ENCODE measurements at places on chromosomes 7 and 10.

DNA sequence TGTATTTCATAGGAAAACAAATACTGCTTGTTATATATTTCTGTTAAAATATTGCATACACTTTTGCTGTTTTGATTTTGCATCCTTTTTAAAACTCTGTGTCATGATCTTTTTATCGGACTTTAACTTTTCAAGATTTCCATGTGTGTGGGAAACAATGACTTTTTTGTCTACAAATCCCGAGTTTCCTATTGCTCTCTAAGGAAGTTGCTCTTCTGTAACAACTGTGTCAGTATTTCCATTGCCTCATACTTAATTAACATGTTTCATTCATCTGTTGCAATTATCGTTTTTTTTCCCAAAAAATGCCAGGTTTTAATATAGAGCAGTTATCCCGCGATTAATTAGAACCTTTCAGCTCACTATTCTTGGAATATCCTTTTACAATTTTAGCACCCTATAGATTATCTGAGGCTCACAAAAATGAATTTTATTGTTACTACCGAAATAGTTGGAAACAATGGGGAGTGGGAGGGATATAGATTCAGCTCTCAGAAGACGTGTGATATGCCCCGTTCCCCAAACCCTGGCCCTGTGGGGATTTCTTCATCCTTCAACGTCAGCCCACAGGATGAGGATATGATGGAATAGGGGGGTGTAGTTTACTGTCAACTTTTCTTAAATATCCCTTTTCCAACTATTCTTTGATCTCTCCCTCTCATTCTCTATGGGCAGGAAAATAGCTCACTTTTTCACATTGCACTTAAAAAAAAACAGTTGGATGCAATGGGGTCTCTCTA lies 297.6 kb upstream of the IGFBP3 start:
- no peak for DNase-seq

- DNase-seq: peak; percentile 86
Measured at GRCh38 chr7:43491984-43492383, 90.9 kb upstream of the STK17A start.

DNA sequence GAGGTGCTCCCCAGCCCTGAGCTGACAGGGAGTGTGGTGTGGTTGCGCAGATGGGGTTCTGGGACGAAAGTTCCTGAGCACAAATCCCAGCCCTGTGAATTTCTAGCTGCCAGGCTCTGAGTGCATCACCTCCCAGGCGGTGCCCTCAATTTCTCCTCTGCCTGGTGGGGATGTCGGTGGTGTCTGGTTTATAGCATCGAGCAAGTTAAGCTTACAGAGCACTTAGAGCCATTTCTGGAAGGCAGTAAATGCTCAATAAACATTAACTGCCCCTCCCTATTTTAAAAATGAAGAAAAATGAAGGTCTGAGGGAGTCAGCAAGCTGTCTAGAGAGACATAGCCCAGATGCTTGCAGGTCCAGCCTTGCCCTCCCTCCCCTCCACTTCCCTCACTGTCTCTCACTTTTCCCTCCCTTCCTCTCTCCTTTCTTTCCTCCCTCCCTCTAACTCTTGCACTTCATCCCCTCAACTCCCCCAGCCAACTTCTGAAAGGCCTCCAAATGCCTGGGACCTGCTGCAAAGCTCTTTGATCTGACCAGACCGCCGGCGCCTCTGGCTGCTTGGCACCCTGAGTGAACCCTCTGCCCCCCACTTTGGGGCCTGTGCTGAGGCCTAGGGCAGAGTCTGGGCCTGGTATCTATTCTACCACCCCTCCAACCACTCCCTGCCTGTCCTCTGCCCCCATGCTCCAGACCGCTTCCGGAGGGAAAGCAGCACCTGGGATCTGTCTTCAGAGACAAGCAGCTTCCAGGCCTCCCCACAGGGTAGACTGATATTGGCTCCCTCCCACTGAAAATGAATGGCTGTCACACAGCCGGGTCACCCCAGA lies 438.3 kb downstream of the RPS24 start:
- no peak for DNase-seq

DNA sequence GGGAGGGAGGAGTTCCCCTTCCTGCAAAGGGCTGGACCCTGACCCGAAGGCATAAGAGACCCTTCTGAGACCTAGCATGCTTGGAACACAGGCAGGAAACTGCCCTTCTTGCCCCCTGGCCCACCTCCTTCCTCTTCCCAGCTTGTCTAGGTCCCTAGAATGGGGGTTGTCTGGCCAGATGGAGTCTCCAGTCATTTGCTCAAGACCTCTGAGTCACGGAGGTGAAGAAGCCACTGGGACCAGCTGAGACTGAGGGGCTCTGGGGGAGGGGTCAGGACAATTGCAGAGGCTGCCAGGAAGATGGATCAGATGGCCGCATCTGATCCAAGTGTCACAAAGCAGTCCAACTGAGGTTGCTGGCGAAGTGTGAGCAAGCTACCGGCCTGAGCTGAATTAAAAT lies 46.2 kb downstream of the COL13A1 start:
- DNase-seq: no peak

- DNase-seq: no peak
Measured at GRCh38 chr7:102913826-102914225, 1.0 kb downstream of the LRRC17 start.

GRCh38 chr10:35887685-35888084 lies 245.6 kb upstream of the FZD8 start:
- no peak for DNase-seq

DNA sequence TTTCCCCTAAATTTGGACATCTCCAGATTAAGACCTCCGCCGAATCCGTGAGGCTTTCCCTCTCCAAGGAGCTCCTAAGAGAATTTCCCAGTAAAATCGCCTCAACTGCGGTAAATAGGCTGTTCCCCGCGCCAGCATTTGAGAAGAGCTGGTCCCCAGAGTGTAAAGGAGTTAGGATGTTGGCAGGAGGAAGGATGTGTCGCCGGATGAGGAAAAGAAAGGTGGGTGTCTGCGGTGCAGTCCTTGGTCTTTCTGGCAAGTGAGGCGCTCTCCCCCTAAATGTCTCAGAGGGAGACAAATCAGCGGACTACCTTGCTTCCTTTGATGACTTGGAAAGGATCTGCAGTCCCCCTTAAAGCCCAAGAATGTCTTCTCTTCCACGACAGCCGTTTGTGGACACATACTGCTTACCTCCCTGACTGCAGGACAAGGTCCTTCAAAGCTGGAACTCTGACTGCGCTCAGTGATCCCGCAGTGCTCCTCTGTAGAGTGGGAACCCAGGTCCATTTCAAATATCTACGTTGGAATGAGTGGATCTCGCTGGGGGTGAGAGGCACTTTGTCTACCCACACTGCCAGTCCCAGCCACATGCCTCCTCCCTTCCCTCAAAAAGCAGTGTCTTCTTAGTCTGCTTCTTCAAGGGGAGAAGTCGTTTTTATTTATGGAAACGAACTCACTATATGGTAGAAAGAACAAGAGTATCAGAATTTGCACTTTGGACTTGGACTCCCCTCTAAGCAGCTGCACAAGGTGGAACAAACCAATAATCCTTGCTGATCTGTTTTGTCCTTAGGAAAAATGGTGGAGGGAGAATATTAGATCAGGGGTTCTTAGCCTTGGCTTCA lies 1.1 kb upstream of the DLG5 start:
- DNase-seq: no peak

DNA sequence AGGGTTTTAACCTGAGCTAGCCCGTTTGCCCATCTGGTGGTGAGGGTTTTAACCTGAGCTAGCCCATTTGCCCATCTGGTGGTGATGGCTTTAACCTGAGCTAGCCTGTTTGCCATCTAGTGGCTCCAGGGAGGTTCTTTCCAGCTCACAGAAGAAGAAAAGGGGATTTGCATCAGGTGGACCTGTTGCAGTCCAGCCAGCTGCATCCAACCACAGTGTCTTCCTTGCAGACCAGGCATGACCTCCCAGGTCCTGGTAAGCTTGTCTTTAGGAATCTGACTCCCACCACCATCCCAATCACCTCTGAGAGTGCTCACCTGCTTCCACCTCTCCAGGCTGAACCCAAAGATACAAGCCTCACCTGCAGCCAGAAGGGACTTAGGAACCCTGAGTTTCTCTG lies 62.4 kb upstream of the EMX2 start:
- DNase-seq: no peak

DNA sequence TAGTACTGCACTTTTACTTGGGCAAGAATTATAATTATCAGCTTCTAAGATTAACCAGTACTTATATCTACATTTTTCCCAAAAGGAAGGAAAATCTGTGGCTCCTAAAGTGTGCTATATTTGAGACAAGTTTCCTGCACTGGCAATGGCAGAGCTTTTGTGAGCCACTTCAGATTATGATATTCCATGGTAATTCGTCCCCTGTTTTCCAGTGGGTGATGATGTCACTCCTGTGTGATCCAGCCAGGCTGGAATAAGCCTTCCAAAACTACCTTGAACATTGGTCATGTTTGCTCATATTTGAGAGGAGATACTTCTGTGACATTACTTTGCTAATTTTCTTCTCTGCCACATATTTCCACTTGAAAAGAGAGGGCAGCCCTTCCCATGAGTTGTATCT lies 302.1 kb downstream of the MDFIC start:
- no peak for DNase-seq

DNA sequence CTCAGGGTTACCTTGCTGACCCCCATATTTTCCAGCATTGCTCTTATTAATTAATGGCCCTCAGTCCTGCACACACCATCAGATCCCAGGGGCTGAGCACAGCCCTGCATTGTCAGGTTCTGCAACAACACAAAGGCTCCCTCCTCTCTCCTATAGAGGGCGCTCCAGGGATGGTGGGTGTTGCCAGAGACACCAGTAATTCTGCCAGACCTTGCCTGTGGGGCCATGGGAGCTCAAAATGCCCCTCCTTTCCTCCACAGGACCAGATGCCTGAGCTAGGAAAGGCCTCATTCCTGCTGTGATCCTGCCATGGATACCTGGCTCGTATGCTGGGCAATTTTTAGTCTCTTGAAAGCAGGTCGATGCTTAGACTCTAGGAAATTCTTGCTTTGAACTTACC lies 42.8 kb upstream of the PRSS58 start:
- no peak for DNase-seq

DNA sequence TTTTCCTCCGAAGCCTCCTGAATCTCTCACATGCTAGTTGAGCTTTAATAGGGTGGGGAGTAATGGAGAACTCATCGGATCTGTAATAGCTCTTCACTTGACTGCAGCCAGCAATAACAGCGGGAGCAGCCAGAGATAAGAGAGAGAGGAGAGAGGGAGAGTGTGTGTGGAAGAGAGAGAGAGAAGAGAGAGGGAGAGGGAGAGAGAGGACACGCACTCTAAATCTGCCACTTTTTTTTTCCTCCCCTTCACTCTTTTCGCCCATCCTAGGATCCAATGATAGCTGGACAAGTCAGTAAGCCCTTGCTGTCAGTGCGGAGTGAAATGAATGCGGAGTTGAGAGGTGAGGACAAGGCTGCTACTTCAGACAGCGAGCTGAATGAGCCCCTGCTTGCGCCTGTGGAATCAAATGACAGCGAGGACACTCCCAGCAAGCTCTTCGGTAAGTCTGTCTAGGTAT lies 107.9 kb downstream of the POU6F2 start:
- peak; percentile 7 for DNase-seq

DNA sequence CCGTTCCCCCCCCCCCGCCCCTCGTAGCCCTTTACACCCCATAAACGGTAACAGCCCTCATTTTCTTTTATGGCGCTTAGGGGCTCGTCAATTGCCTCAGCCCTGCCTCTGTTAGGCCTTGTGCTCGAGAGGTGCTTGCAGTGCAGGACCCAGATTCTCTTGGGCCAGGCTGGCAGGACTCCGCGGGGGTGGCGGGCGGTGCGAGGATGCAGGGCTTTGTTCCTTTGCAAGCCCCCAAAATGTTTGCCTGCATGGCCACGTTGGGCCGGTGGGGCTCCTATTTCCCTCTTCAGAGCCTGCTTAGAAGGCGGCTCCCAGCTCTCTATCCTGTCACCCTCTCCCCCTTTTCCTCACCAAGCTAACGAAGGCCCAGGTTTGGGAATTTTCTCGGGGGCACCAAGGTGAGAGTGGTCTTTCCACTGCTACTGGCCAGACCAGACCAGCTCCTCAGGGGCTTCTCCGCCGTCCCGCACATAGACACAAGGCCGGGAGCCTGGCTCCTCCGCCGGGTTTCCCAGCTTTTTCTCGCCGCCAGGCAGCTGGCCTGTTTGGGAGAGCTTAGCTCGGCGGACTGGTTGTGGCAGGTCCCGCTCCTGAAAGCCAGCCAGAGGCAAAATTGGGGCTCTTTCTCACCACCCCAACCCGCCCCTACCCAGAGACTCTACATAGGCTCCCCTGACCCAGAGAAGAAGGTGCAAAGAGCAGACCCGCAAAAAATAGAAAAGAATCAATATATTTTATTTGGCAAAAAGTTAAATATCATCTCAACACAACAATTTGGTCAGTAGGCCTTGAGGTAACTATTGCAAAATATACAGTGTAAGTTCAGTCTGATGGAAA lies 3.4 kb downstream of the HOXA9 start:
- no peak for DNase-seq

DNA sequence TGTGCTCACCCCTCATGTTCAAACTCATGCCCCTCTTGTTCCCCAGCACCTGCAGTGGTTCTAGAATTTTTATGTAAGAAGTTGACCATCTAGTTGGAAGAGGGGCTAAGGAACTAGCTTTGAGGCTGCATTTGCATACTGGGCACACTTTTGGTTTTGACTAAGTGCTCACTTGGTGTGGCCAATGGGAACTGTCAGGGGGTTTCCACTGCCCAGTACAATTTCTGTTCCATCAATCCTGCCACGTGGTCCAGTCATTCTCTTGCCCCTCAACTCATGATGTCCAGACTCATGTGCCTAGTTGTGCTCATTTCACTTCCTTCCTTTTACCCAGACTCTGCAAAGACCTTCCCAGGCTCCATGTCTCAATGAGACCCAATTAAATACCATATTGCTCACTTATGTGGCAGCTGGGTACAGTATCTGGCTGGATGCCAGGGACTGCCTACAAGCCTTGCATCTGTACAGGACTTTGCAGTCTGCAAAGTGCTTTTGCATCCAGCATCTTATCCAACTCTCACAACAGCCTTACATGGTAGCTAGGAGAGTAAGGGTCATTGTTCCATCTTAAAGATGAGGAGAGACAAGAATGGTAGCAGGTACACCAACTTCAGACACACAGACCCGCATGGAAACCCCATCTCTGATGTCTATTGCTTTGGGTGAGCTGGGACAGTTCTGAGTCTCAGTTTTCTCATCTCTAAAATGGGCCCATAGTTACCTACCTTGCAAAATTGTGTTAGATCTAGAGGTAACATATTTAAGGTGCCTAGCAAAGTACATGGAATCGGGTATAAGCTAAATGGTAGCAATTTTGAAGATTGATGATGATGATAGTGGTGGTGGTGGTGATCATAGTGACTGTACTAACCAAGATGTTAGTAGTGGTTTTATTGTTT lies 30.1 kb upstream of the KCNMA1 start:
- no peak for DNase-seq

GRCh38 chr7:55975988-55976633 lies 11.7 kb downstream of the NIPSNAP2 start:
- no peak for DNase-seq

GRCh38 chr7:138006106-138006505 lies 4.2 kb upstream of the CREB3L2 start:
- DNase-seq: no peak
